ENCODE measurements at places on chromosomes 4 and X.

GRCh38 chr4:88144866-88145300 lies 13.6 kb downstream of the ABCG2 start:
- DNase-seq = no peak

GRCh38 chr4:42331914-42332368 lies 65.3 kb upstream of the SHISA3 start:
- DNase-seq = peak; percentile 9

GRCh38 chr4:47715716-47716416 lies 122.0 kb downstream of the CORIN start:
- DNase-seq = no peak

DNA sequence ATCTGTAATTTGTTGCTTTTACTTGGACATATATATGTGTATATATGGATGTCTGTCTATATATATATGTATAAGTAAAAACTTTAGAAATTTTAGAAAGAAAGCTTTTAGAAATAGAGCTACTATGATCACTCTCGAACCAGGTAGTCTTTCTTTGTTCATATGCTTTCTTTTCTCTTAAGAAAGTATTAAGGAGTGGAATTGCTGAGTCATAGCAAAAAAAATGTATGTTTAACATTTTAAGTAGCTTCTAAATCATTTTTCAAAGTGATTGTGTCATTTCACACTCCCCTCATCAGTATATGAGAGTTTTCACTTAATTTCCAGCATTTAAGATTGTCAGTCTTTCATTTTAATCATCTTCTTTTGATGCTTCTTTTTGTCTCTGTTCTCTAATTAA lies 447.9 kb upstream of the TECRL start:
- DNase-seq = no peak

DNA sequence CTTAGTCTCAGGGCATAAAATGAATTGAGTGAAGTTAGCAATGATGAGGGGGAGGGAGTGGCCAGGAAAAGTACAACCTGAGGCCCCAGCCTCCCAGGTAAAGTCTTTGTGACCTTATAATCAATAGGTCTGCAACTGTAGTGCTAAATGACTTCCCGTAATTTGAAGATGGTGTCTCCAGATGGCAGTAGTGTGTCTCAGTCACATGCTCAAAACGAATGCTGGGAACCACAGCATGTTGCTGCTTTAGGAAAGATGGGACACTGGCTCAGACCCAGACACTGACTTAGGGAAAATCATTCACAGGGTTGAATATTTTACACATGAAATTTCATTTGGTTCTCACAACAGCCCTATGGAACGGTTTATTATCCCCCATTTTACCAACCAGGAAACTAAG lies 10.3 kb downstream of the SRPX2 start:
- DNase-seq = peak; percentile 56

DNA sequence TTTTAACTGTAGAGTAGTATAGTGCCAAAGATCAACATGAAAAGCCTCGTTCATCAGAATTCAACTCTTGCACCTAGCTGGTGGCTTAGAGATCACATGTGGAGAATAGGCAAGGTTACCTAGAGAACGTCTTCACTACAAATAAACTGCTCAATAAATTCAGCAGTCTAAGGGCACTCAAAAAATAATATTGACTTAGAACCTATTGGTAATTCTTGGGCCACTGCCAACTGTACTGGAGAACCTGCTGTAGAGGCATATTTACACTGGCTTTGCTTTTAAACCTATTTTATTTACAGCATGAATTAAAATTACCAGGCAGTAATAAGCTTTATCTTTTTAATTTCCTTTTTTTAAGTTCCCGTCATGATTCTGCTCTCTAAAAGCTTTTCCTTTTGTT lies 343.7 kb downstream of the PDHA2 start:
- DNase-seq = no peak

DNA sequence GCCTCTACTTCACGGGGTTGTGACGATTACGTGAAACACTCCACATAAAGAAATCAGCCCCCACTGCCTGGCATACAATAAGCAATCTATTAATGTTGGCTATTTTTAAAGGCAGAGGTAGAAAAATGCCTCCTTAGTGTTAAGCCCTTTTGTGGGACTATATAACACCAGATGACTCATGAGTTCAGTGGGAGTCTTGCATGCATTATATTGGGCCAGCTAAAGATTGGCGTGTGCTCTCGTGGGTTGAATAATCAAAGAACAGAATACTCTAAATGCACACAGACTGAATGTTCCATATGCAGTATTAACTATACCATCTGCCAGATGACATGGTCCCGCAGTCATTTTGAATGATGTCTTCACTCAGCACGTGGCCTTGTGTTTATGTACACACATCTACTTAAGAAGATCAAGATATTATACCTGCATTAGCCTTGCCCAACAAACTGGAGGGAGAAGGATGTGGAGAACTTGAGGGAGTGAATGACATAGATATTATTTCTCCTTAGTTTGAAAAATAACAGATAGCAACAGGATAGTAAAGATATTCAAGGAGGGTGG lies 85.0 kb upstream of the MYOZ2 start:
- peak; percentile 39 for DNase-seq

DNA sequence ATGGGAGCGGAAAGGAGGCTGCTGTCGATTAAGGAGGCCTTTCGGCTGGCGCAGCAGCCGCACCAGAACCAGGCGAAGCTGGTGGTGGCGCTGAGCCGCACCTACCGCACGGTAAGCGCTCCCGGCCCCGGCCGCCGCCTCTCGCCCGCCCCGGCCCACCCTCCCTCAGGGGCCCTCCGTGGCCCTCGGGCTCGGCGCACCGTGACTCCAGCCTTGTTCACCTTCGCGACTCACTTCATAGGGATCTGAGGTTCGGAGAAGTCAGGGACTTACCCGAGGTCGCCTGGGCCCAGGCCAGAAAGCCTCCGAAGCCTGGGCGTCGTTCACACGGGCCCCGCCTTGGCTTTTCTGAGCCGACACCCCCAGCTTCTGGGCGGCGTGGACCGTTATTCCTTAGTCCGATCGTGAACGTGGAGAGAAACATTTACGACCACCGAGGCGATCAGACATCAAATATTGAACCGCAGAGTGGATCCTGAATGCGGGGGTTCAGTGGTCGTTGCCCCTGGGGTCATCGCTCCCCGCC lies 362 bp downstream of the NCAPG start:
- DNase-seq = no peak

GRCh38 chr4:25977397-25978170 lies 63.6 kb downstream of the SMIM20 start:
- DNase-seq = no peak

DNA sequence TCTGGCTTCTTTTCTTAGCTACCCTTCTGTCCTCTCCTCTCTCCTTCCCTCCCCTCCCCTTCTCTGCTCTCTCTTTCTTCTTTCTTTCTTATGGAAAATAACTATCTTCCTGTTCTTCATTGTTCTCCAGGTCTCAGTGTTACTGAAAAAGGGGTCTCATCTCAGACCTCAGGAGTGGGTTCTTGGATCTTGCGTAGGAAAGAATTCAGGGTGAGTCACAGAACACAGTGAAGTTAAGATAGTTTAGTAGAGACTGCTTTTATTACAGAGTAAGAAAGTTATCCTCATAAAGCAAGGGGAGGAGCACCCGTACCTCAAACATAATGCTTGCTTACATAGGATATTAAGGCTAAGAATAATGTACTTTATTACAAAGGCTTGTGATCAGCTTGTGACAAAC lies 31.8 kb upstream of the CWH43 start:
- DNase-seq = peak; percentile 39

DNA sequence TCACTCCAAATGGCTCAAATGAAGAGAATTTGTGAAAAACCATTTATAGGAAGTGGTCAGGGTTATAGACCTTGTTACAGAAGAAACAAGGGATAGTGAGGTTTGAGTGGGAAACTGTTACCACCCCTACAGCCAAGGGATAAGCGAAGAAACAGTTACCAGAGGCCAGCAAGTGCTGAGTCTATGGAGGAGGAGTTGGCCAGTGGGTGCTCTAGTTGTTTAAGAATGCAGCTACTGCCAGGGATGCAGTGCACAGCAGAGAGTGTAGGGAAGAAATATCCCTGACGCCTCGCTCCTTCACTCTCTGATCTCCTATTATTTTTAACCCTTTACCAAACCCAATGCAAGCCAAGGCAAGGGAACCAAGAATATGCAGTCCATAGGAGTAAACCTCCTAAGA lies 15.2 kb upstream of the SYTL4 start:
- no peak for DNase-seq

GRCh38 chr4:7593646-7594412 lies 159.1 kb upstream of the PSAPL1 start:
- peak; percentile 22 for DNase-seq

GRCh38 chrX:56233682-56234081 lies 1.5 kb downstream of the KLF8 start:
- DNase-seq = no peak

DNA sequence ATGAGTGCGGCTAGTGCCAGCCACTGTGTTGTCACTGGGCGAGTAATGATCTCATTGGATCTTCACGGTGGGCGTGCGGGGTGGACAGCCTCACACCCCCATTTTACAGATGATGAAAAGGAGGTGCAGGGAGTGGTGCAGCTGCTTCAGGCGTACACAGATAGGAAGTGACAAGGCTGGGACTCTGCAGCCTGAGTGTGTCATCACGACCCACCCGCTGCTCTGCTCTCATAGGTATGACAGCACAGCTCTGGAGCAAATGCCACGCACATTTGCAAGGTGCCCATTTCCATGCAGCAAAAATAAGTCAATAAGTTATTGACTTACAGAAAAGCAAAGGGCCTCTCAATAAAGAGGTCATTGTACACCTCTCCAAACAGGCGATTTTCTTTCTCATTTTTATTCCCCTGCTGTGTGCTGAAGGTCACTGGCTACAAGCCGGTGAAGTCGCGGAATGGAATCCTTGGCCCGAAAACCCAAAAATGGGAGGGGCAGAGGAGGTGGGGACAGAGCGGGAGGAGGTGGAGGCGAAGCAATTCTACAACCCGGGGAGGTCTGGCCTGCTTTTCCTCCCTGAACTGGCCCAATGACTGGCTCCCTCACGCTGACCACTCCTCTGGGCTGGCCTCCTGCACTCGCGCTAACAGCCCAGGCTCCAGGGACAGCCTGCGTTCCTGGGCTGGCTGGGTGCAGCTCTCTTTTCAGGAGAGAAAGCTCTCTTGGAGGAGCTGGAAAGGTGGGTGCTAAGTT lies at the start of gene SOD3:
Gene SOD3 (plus strand): TSS at position 658 of the 750 bp plus-strand sequence. CDS start 3,949 bp downstream, outside the sequence.
- no peak for DNase-seq

DNA sequence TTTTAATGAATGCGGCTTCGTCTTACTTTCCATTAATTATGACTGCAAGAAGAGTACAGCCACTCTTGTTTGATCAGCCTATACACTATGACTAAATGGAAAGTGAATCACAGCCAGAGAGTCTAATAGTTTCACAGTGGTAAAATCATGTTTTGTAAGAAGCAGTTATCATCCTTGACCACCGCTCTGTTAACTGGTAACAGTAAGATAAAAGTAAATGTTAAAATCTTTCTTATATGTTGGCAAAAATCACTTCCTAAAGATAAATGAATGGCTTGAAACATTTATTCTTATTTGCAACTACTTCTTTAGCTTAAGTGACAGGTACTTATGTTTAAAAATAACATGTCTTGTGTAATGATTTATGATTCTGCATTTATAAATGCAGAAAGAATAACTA lies 13.2 kb downstream of the GALNT7 start:
- no peak for DNase-seq
